Mucosa of descending colon (tissue), 3 donors: ENCODE measurements at places on chromosomes 4 and X.

- DNase-seq = no peak
Measured at GRCh38 chr4:71540749-71541269, 202.0 kb downstream of the SLC4A4 start.

GRCh38 chr4:178196751-178197374 is 754.6 kb upstream of the AGA start:
- no peak for DNase-seq

GRCh38 chr4:181793096-181793495 is 450.1 kb upstream of the TENM3 start:
- DNase-seq = no peak

GRCh38 chrX:133939655-133940302 is 45.6 kb downstream of the GPC3 start:
- DNase-seq = no peak

- peak; percentile 81 for DNase-seq
Measured at GRCh38 chrX:107684956-107685385, 56.7 kb downstream of the PRPS1 start.

GRCh38 chr4:147987252-147987651 is 255.4 kb downstream of the ARHGAP10 start:
- DNase-seq = no peak

DNA sequence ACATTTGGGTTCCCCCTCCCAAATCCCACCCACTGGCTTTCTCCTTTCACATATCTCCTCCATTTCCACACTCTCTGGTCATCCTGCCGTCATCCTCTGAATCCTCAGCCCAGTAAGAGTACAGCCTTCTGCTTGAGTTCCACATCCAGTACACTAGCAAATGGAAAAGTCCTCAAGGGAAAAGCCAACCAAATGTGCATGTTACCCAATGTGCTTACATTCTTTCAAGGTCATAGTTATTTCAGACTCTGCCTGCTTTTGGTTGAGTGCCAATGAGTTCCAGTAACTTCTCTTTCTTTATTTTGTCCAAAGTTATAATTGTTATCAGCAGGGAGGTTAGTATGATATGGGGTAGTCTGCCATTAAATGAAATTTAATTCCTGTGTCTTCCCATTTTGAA is 78.1 kb downstream of the SRPX start:
- DNase-seq = no peak

DNA sequence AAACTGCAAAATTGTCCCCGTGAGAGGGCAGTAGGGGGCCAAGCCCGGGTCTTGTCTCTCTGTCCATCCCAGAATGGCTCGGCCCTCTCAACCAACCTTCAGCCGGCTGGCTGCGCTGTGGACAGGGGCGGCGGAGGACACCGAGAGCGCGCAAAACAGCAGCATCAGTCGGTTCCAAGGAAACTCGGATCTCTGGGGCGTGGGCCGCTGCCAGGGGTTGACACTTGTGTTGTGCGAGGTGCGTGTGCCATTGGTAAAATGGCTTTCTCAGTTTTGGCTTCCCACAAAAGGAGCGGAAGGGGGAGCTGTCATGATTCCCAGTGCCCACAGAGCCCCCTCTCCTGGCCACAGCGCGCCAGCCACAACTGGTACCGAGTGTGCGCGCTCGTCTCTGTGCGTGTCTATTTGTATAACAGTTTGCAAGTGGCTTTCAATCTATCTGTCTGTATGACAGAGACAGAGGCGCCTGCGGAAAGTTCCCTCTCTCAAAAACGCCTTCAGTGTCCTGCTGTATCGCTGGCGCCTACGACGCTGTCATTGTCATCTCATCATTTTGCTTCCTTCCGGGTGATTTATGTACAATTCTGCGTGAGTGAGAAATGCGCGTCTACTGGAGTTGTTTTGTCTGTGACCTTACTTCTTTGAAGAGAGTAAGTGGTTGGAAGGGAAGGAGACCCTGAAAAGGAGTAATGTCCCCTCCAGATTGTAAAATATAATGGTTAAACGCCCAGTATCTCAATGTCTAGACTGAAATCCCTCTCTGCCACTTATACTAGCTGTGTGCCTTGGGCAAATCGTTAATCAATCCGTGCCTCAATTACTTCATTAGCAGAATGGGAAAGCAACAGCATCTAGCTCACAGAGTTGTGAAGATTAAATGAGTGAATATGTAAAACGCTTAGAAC is 1.8 kb downstream of the DKK2 start:
- no peak for DNase-seq

DNA sequence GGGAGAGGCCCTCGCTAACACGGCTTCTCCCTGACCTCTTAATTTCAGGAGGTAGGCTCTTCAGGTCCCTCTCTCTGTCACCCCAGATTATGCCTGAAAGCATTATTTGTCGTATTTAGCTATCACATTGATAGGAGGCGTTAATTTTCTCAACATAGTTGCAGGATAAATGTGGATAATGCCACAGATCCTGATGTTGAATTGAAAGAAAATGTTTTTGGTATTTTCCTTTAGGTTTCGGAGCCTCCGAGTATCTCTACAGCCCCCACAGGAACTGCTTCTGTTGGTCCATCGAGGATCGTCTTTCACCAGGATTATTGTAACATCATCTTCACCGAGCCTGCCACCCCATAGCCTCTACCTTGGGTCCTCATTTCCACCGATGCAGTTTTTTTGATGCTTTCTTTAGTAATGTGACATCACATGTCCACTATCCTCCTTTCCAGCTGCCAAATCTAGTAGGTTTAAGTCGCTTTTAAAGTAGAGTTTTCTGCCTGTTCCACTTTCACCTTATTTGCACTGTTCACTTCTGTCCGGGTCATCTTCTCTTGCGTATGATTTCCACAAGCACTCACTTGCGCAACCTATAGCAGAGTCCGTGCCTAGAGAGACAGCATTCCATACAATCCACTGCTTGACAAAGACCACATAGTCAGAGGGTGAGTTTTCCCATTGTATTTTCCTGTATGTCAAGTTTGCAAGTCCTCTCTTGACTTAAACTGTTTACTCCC is 665 bp downstream of the TIGD2 start:
- DNase-seq = peak; percentile 29

GRCh38 chr4:184648054-184648312 is 1.3 kb downstream of the CASP3 start:
- peak; percentile 26 for DNase-seq

DNA sequence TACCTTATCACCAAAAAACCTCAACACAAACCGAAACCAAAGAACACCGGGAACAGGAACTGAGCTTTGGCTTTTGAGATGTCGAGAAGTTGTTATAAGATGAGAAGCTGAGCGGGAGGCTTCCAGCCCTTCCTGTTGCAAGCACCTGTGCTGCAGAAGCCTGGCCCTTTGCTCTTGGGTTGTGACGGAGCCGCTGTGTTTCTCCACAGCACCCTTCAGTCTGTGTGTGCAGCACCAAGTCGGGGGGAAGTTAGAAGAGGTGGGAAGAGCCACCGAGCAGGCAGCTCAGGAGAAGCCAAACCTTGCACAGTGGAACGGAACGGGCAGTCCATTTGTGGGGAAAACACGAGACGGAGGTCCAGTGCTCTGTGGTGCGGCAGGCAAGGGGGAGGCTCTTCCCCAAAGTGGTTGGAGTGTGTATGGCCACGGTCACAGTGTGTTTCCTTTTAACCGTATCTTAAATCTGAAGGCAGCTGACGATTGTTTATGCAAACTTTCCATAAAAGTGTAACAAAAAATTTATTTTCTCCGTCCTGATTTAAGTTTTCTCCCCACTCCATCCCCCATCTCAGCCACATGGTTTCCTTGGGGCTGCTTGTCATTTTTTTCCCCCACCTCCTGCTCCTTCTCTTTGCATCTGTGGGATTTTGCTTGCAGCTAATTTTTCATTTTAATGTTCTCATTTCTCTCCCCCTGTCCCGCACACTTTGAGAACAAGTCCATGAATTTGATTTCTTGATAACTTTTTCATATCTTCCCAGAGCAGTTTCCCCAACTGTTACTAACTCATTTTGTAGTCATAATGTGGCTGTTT is 123.7 kb downstream of the STOX2 start:
- no peak for DNase-seq

DNA sequence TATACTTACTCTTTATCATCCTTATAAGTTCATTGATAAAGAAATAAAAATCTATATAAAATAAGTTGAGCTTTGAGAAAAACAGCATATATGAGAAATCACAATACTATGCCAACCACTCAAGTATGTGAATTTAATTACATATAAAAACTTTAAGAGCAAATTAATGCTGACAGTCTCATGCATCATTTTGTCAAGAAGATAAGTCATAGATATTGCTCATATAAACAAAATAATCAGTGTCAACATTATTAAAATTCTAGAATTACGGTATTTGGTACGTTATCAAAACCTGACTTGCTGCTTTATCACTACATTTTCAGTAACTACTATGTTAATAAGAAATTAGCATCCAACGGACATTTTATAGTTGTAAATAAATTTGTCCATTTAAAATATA is 111.2 kb downstream of the FBXO8 start:
- DNase-seq = no peak

DNA sequence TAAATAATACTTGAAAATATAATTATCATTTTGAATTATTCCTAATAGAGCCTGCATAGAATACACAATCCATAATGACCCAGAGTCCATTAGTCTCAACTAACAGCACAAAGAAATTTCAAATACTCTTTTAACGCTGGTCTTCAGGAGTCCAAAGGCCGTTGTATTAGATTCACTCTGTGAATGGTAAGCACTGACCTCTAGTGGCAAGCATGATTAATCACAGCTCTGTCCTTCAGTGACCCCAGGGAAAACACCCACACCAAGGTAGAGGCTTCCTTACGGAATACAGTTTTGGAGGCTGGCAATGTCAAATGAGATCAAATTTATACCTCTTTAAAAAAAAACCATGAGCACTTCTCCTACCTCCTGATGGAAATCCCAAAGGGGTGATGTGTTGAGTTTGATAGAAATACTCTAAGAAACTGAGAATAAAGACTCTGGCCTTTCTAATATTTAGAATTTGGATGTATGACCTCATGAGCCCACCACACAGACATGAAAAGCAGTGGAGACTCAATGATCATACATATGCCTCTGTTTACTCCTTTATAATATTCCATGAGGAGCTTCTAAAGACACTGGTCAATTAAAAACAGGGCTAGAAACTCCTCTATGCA is 147.2 kb upstream of the DKK2 start:
- DNase-seq = no peak

- no peak for DNase-seq
Measured at GRCh38 chr4:15149234-15149838, 147.1 kb downstream of the CPEB2 start.

DNA sequence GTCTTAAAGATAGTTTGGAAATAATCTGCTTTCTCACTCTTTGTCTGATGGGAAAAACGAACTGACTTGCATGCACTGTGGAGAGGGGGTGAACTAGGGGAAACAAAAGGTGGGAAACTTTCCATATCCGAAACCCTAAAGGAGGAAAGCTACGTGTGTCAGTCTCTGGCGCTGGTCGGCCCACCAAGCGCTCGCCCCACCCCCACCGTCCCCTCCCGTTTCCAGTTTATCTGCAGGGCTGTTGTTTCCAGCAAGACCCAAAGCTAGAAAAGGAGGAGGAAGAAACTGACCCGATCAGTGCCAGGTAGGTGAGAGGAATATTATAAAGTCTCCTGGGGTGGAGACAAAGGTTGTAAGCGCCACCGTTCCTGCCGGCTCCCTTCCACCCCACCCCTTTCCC is 552 bp downstream of the TCEAL9 start:
- DNase-seq = peak; percentile 70

DNA sequence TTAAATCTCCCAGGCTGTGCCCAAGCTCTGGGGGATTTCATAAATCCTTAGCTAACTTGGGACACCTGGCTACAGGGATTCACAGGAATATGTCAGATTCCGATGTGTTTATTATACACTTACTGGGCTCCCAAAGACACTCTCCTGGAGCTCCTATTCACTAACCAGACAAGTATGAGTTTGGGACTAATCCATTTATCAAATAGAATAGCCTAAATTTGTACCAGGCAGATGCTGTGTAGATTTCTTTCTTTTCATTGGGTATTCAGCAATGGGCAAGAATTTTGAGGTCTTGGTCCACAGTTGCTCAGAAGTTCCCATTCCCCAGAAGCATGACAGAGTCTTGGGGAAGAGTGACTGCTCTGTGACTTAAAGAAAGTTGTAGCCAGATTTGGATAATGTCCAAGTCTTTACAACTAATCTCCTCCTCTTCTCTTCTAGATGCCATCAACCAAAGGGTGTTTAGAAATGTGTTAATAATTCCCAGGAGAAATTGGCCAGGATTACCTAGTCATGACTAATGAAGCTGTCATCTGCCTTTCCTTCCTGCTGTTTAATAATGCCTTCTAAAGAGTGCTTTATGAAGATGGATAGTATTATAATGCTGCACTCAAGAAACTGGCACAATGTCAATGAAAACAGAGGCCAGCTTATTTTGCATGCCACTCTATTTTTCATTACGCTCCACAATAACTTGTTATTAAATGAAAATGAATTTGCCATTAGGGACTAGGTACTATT is 120.9 kb downstream of the CHIC2 start:
- no peak for DNase-seq

GRCh38 chrX:101164766-101165590 is 54.6 kb upstream of the DRP2 start:
- DNase-seq = no peak

DNA sequence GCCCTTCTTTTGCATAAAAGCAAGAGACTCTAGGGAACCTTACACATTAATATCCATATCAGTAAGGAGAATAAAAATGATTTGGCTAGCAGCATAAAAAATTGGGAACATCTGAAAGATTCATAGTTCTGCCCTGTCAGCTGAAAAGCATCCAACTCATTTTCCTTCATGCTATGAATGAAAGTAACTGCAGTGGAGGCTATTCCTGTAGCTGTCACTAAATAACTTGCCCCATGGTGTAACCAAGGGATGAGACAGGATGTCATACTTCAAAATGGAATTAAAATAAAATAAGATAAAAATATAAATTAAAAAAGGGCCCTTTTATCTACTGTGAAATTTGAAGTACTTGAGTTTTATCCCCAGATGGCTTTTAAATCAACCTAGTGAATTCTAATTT is 878.8 kb downstream of the C4orf33 start:
- no peak for DNase-seq

DNA sequence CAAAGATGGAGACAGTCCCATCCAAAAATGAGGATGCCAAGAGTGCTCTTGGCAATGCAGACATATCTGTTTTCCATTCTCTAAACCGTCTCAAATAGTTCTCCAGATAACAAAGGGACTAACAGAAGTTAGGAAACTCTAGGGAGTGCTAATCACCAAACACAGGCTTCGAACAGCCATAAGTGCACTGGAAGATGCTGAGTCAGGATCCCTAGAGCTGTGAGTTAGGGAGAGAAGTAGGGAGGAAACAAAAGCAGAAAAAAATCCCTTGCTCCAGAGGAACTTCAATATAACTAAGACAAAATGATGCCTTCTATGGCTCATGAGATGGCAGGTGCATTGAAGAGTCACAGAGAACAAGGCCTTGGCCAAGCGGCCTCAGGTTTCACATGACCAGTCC is 251.0 kb upstream of the PPARGC1A start:
- no peak for DNase-seq

GRCh38 chr4:17704020-17704650 is 77.3 kb downstream of the FAM184B start:
- no peak for DNase-seq
